ENCODE measurements at places on chromosomes 3 and 15.

DNA sequence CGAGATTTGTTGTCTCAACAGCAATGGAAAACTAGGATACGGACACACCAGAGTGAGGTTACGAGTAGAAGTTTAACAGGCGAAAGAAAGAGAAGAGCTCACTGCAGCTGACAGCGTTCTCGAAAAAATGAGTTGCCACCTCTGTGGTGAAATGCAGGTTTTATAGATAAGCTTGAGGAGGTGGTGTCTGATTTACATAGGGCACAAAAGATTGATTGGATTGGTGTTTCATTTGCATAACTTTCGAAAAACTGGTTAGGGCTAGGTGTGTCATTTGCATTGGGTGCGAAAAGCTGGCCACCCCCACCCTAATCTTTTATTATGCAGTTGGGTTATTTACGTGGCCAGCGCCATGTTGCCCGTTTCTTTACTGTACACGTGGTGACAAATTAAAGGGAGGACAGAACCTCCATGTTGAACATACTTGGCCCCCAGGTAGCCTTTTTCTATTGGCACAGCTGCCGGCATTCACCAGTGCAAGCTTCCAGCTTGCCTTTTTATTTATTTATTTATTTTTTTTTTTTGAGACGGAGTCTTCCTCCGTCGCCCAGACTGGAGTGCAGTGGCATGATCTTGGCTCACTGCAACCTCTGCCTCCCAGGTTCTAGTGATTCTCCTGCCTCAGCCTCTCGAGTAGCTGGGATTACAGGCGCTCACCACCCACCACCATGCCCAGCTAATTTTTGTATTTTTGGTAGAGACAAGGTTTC lies 8.3 kb downstream of the IFT122 start:
- no peak for DNase-seq

DNA sequence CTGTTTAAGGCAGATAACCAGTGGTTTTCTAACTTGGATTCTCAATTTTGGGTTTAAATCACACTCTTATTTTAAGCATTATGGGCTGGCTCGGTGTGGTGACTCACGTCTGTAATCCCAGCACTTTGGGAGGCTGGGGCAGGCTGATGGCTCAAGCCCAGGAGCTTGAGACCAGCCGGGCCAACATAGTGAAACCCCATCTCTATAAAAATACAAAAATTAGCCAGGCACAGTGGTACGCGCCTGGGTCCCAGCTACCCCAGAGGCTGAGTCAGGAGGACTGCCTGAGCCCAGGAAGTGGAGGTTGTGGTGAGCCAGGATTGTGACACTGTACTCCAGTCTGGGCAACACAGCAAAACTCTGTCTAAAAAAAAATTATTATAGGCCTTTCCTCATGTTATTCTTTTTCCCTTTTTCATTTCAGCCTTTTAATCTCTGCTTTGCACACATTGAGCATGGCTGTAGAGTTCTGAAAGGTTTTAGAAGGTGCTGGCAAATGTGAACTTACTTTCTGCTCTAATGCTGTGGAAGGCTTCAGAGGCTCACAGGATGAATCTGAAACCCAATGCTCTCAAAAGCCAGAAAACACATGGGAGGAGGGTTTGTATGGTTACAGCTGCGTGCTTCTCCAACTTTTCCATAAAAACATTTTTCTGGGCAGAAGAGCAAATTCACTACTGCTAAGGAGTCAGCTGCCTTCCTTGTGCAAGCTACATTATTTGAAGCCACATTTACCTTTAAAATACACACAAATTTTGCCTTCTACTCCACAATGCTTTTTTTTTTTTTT lies 32.5 kb downstream of the CHAC1 start:
- no peak for DNase-seq

- no peak for DNase-seq
These were observed 991.1 kb downstream of the GBE1 start for GRCh38 chr3:80770106-80771074.

GRCh38 chr3:43063114-43063513 lies 42.8 kb downstream of the POMGNT2 start:
- no peak for DNase-seq

GRCh38 chr3:37906734-37907282 lies 45.1 kb downstream of the CTDSPL start:
- DNase-seq: no peak

DNA sequence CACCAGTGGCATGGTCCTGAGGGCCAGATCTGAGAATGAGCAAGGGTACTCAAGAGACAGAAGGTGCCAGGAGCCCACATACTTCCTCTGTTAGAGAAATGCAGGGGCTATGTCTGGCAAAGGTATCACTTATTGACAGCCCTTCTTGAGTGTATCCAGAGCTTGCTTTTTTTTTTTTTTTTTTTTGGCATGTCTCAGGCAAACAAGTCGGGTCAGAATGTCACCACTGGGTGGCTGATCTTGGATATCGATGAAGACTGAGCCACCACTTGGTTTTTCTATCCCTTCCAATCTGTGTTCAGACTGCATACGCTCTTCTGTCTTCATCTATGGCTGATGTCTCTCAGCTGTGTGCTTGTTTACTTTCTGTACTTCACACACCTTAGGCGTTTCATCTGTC lies 363.4 kb upstream of the C2CD4B start:
- DNase-seq: no peak

DNA sequence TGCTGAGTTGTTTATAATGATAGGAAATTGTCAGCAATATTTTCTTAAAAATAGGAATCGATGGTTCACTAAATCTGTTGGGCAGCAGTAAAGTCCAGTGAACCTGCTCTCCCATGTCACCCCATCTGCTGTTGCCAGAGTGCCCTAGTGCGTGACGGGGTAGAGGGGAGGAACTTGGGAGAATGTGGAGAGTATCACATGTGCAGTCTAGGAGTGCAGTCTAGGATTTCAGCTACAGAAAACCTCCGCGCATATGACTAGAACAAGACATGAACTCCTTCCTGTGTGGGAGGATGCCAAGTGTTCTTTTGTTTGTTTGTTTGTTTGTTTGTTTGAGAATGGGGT lies 74.6 kb upstream of the ACAD9 start:
- no peak for DNase-seq

DNA sequence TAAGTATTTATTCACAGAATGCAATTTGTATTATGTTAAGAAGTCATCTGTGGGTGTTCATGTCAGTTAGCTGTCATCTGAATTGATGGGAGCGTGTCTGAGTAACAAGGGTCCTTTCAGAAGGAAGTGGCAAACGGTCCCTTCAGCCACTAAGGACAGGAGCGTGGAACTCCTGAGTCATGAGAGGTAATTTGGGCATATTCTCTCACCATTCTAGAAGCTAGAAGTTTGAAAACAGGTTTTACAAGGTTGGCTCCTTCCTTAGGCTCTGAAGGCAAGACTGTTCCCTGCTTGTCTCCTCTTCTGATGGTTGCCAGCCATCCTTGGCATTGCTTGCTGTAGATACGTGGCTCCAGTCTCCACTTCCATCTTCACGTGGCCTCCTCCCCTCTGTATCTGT lies 19.7 kb downstream of the ABHD2 start:
- DNase-seq: no peak

- no peak for DNase-seq
These were observed 475 bp downstream of the EIF4E3 start for GRCh38 chr3:71724584-71725270.

- no peak for DNase-seq
These were observed 54.7 kb downstream of the OXNAD1 start for GRCh38 chr3:16319723-16320122.

- DNase-seq: no peak
These were observed 241.0 kb downstream of the NSUN3 start for GRCh38 chr3:94303897-94304296.

GRCh38 chr3:32869513-32870047 lies 51.8 kb downstream of the TRIM71 start:
- DNase-seq: no peak

- DNase-seq: no peak
These were observed 107.7 kb downstream of the MYO5A start for GRCh38 chr15:52421029-52421428.

- DNase-seq: no peak
These were observed 59.1 kb upstream of the UMPS start for GRCh38 chr3:124671106-124671505.

DNA sequence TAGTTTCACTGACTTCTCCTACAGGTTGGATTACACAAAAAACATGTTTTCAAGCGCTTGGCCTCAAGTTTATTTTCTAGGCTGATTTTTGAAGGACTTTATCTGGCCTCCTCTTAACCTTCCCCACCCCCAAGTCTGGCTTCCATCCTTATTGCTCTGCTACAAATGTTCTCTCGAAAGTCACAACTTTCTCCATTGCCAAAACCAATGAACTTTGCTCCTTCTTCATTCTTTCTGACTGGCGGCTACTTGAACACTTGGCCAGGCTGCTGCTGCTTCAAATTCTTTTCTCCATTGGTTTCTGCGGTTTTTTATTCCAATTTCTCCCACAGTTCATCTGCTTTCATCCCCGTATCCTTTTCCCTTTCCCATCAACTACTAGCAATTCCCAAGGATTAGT lies 106.6 kb downstream of the TOP2B start:
- no peak for DNase-seq

DNA sequence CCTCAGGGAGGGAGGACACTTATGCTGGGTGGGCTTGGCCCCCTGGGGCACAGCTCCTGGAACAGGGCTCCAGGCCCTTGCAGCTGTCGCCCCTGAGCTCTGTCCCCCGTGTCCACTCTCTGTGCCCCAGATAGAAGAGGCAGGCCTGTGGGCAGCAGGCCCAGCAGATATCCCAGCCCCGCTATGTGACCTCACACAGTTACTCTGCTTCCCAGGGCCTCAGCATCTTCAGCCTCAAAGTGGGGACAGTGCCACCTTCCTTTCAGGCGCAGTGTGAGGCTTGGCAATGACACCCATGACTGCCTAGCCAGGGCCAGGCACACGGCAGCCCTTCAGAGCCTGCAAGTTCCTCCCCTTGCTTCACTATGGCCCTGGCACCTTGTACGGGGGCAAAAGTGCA lies 98.4 kb downstream of the IQSEC1 start:
- DNase-seq: no peak

DNA sequence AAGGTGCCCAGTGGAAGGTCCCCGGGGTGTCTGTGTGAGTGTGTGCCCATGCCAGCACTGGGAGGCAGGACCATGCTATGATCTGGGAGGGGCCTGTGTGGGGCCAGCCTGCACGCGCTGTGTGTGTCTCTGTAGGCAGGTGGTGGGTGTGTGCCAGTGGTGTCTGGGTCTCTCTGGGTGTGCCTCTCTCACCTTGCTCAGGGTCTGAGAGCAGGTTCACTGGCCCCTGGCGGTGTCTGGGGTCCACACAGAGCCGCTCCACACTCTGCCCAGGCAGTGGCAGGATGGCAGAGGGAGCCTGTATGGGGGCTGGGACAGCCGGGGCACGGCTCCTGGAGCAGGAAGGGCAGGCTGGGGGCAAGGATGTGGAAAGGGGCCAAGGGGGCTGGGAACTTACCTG lies 12.6 kb downstream of the ITIH4 start:
- DNase-seq: no peak

DNA sequence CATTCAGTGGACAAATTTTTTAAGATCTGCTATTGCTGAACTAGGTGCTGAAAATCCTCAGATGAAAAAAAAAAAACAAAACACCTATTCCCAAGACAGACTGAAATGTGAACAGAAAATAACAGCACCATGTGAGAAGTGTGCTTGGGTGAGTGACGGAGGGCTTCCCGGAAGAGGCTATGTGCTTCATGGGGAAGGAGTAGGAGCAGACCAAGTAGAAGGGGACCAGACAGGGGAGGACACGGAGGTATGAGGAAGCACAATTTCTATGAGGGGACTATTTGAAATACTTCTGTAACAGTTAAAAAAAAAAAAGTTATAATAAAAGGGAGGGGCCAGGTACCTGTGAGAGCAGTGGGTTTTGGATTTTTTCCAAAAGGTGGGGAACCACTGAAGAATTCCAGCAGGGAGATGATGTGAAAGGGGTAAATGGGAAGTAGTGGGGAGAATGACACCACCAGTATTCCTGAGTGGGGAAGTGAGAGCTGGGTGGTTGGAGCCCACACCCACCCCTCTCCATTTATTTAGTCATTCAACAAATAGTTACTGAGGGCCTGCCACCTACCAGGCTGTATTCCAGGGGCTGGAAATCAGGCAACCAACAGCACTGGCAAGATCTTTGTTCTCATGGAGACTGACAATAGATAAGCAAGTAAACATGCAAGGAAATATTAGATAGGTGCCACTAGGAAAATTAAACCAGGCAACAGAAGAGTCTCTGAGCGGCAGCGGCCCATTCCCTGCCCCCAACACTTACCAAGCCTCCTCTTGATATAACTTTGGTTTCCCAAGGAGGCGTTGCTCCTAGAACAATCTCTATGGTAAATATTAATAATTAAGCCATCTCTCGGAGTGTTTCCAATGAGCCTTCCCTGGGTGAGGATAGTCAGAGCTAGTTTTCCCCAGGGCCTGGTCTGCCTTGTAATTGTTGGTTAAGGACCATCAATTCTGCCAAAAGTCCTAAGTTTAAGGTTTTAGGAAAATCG lies 3.8 kb upstream of the USP3 start:
- no peak for DNase-seq

DNA sequence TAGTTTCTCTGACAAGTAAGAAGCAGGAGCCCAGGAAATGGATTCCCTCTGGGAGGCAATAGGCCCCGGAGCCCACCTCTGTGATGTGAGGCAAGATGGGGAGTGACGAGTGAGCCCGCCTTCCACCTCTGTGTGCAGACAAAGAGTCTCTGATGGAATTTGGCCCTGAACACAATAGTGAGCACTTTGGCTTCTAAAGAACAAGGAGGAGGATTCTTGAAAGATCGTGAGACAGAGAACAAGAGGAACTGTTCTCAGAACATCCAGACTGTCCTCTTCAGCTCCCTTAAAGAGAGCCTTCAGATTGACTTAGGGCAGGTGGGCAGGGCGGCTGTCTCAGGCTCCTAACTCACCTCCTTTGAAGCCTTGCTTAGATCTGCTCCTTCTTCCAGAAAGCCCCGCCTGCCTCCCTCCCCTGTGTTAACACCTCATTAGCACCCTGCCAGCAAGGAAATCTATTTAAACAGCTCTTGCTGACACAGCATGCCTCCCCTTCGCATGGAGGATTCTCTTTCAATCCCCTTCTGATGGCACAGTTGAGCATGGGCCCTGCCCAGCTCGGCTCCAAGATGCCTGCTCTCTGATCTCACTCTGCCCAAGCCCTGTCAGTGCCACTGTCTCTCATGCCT lies 430.3 kb downstream of the NTRK3 start:
- no peak for DNase-seq

DNA sequence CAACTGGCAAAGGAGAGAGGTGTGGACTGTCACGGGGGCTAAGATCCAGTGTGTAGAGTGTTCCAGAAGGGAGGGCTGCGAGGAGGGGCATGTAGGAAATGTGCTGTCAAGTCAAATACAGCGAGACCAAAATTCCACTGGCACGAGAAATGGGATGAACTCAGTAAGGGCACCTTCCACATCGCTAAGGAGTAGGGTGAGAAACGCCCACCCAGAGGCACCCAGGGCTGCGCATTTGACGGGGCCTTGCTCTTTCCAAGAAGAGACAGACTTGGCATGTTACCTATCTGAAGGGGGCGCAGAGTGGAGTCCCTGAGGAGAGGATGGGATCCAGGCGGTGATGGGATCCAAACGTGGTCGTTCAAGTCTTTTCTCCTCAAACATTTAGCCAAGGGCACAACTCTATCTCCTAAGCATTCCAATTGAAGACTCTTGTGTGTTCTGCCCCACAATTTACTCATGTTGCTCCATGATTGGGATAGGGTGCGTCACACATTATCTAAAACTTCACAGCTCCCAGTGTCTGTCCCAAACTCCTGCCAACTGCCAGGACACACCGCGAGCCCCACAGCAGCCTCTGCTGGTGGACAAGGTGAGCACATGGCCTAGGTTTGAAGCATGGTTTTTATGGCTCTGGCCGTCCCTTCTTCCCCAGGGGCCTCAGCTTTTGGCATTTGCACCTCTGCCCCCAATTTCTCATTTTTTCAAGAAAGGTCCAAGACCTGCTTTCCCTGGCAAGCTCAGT lies 7.6 kb downstream of the SELENOS start:
- DNase-seq: no peak
